Fibroblast of the aortic adventitia (primary cell): ENCODE measurements at places on chromosomes 2 and 18. TPM values are rescaled to one million over a fixed set of nuclear protein-coding genes. Genes with fewer than 3 reads are reported as not detected.

DNA sequence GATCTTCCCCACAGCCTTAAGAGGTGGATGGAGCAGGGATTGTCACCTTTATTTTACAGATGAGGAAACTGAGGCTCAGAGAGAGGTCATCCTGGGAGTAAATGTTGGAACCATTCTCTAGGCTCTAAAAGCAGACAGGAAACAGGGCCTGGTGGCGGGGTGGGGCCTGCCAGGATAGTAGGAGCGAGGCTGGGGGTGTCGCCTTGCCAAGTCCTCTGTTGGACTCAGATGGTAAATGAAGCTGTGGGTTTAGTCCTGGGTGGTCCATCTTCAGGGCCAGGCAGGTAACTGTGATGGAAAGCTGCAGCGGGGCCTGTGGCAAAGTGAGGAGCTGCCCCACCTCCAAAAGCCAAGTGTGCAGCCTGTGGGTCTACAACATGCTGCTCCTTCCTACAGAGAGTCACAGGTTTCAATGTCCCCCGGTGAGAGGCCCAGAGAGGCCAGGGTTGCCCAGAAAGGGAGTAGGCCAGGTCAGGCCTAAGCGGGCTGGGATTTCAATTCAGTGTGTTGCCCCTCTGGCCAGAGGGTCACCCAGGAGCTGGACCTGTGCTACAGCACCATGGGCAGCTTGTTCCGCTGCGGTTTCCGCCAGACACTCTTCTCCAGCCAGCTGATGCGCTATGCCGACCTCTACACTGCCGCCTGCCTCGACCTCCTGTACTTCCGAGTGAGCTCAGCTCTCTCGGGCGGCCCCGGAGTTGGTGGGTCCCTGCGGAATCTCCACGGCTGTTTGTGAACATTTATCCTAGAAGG lies 6.6 kb downstream of the NT5DC4 start:
- DNase-seq: no peak

The VSNL1 gene
- 0.90 and 3.7 TPM in 2 replicates for total RNA-seq

The PROKR1 gene
- total RNA-seq: not detected in 2 replicates

- DNase-seq: peak; percentile 92
These were observed 88.9 kb downstream of the TMEM185B start for GRCh38 chr2:120134263-120134662.
